ENCODE measurements at places on chromosomes 12 and 14. TPM values are rescaled to one million over a fixed set of nuclear protein-coding genes. Genes with fewer than 3 reads are reported as not detected.

DNA sequence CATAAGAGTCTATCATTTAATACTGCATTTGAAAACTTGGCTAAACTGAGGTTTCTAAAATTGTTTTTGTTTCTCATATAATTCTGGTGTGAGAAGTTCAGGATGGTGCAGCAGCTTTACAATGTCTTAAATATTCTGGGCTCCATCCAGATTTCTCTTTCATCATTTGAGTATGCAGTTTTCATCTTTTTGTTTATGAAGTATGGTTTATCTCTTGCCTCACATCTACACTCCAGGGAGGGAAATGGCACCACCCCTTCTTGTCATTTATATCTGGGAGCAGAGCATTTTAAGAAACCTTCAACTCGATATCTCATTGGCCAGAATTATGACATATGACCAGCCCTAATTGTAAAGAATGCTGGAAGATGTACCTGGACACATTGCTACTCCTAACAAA is 24.3 kb downstream of the GEMIN2 start:
- peaks cover 11% of the 10 kb centered on the region for H3K36me3 ChIP-seq
- H3K4me3 ChIP-seq, result no peak overlapping the region
- H3K27me3 ChIP-seq, result no peaks in the 10 kb centered on the region
- H3K27ac ChIP-seq, result no peak overlapping the region

DNA sequence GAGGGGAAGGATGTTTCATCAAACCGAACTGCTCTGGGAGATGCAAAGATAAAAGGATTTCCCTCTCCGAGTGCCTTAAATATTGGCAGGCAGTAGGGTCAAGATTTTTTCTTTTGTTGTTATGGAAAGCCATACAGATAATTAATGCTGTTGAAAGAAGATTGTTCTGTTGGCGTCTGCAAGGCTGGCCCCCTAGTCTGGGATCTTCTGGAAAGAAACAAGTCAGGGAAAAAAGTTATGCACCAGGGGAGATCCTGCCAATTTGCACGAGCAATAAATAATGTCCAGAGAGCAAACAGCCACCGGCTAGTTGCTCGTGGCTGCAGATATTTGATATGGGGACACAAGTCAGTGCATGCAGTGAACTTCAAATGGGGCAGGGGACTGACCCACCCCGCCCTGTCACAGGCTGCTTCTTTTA is 202.1 kb upstream of the MYL2 start:
- no peak overlapping the region for H3K4me3 ChIP-seq
- H3K27ac ChIP-seq, result no peak overlapping the region
- DNase-seq, result no peak
- H3K4me1 ChIP-seq, result no peaks in the 10 kb centered on the region

- no peak overlapping the region for H3K4me3 ChIP-seq
- H3K27me3 ChIP-seq, result no peaks in the 10 kb centered on the region
- no peaks in the 10 kb centered on the region for H3K4me1 ChIP-seq
- H3K36me3 ChIP-seq, result no peaks in the 10 kb centered on the region
- H3K27ac ChIP-seq, result no peak overlapping the region
Measured at GRCh38 chr12:2609020-2609419, 185.8 kb upstream of the FKBP4 start.

DNA sequence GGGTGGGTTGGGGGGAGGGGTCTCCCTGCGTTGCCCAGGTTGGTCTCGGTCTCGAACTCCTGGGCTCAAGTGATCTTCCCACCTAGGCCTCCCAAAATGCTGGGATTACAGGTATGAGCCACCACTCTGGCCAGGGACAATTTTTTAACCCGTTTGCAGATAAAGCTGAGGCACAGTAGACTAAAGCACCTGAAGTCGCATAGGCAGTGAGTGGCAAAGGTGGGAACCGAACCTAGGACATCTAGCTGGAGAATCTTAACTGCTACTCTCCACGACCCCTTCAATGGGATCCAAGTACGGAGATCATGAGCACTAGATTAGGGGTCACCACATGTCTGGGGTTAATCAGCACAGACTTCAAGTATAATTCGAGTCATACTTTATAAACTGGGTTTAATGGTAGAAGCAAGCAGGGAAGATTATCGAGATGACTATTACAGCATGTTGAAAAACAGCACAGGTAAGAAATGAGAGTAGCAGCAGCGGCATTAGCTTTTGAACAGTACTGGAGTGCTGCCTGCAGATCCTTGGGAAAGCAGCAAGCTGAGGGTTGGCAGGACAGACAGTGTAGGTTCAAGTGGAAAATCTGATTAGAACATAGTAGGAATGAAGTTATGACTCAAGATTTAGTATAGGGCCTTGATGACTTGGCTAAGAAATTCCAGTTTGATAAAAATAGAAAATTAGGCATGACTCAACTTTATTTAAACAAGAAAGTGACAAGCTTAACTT is 23.9 kb downstream of the NID2 start:
- H3K27me3 ChIP-seq, result no peaks in the 10 kb centered on the region
- H3K4me3 ChIP-seq, result no peak overlapping the region
- H3K4me1 ChIP-seq, result peaks cover 55% of the 10 kb centered on the region
- H3K36me3 ChIP-seq, result peaks cover 22% of the 10 kb centered on the region

DNA sequence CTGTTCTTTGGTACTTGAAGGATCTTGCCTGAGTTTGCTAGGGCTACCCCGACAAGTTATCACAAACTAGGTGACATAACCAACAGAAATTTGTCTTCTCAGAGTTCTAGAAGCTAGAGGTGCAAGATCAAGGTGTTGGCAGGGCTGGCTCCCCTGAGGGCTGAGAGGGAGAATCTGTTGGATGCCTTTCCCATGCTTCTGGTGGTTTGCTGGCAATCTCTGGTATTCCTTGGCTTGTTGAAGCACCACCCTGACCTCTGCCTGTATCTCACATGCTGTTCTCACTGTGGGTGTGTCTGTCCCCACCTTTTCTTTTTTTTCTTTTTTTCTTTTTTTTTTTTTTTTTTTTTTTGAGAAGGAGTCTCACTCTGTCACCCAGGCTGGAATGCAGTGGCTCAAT is 81.2 kb downstream of the VCPKMT start:
- no peaks in the 10 kb centered on the region for H3K36me3 ChIP-seq
- no peak overlapping the region for H3K27ac ChIP-seq
- H3K27me3 ChIP-seq, result no peaks in the 10 kb centered on the region
- DNase-seq, result no peak
- H3K4me1 ChIP-seq, result peaks cover 5% of the 10 kb centered on the region

DNA sequence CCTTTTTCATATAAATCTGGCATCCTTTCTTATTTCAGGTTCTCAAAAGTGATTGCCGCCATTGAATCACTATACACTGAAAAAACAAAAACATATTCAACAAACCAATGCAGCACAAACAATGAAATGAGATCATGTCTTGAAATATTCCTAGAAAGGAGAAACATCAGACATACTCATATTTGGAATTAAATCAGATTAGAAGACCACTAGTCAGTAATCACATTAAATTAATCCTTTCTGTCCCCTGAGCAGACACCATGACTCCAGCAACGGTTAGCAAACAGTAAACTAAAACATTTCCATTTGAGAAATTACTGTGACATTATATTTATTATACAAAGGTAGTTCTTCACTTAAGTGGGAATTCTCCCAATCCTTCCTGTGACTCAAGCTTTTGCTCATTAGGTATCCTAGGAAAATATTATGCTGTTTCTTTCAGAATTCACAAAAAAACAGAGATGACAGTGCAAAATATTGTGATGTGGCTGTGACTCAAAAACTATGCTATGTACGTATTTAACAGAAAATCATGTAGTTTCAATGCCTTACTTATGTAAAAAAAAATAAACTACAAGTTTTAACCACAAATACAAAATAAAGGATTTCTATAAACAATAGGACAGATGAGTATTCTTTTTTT is 29.7 kb downstream of the CPNE8 start:
- H3K4me3 ChIP-seq, result no peak overlapping the region
- no peaks in the 10 kb centered on the region for H3K4me1 ChIP-seq
- no peak for DNase-seq
- no peak overlapping the region for H3K27ac ChIP-seq

GRCh38 chr12:46133751-46134150 is 135.1 kb downstream of the SLC38A1 start:
- H3K4me3 ChIP-seq, result no peak overlapping the region
- H3K27me3 ChIP-seq, result no peaks in the 10 kb centered on the region
- no peaks in the 10 kb centered on the region for H3K4me1 ChIP-seq
- DNase-seq, result no peak
- H3K36me3 ChIP-seq, result no peaks in the 10 kb centered on the region

DNA sequence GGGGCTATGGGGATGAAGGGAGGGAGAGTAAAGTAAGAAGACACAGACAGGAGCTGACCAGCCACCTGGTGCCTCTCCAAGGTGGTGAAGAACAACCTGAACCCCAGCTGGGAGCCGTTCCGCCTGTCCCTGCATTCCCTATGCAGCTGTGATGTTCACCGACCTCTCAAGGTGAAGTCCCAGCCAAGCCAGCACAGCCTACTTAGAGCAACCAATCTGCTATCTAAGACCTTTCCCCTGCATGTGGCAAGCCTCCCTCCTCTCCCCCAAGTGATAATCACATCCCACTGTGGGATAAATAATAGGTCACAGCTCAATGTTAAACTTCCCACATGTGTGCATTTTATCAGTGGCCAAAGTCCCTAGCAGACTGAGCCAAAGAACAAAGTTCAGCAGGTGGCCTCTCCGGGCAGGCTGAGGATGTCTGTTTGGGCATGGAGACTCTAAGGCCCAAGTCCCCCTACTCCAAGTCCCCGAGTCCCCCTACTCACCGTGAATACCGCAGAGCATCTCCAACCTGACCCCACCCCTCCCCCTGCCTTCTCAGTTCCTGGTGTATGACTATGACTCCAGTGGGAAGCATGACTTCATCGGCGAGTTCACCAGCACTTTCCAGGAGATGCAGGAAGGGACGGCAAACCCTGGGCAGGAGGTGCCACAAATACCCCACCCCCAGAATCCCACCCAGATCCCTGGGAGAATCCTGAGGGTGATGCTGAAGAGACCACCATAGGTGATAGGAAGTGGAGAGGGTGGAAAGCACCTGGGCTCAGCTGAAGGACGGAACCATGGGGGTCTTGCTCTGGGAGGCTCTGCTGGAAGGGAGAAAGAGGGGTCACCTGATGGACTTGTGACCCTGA is 3.5 kb downstream of the CPNE6 start:
- no peaks in the 10 kb centered on the region for H3K27me3 ChIP-seq
- H3K4me1 ChIP-seq, result peaks cover 18% of the 10 kb centered on the region
- no peak overlapping the region for H3K4me3 ChIP-seq
- no peak overlapping the region for H3K27ac ChIP-seq
- DNase-seq, result no peak
- H3K36me3 ChIP-seq, result no peaks in the 10 kb centered on the region

DNA sequence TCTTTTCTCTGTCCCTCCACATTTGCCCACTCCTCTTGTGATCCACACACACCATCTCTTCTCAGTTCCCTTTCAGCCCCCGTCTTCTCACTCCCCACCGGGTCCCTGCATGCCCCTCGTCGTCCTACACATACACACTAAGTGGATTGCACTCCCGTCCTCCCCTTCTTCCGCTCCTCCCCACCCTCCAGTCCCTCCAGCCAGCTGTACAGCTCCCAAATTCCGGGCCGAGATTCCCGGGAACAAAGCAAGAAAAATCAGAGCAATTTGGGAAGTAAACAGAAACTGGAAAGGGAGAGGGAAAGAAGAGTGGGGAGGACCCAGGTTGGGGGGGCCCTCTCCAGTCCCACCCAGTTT is 282 bp upstream of the IGFBP6 start:
- DNase-seq, result no peak
- peaks cover 13% of the 10 kb centered on the region for H3K4me1 ChIP-seq
- H3K27me3 ChIP-seq, result no peaks in the 10 kb centered on the region
- H3K4me3 ChIP-seq, result no peak overlapping the region
- H3K36me3 ChIP-seq, result no peaks in the 10 kb centered on the region
- H3K27ac ChIP-seq, result peak overlapping the region; percentile 72

- no peak overlapping the region for H3K27ac ChIP-seq
- H3K27me3 ChIP-seq, result no peaks in the 10 kb centered on the region
- no peaks in the 10 kb centered on the region for H3K4me1 ChIP-seq
- no peaks in the 10 kb centered on the region for H3K36me3 ChIP-seq
Measured at GRCh38 chr12:80472236-80472635, 28.2 kb downstream of the PTPRQ start.

DNA sequence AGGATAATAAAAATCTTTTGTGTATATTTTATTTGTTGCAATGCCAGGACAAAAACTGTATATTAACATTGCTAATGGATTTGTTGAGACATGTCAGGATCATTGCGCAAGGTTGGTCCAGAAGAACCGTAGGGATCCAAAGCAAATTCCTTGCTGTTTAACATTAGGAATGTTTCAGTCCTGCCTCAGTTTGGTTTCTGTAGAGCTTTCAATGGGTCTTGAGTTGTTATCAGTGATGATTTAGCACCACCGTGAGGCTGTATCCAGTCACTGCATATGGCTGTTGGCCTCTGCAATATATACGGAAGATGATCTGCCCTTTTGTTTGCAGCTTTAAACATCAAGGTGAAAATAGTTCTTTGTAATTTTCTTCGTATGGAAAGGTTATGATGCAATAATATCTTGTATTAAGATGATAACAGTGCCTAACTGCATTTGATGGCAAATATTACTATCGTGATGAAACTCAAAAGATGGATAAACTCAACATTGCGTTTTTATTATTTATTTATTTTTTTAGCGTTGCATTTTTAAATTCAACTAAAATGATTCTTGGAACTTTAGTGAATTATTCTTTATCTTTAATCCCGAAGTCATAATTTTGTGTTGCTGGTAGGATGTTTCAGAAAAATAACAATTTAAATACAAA is 231.2 kb downstream of the AKAP6 start:
- no peak overlapping the region for H3K27ac ChIP-seq
- H3K4me3 ChIP-seq, result no peak overlapping the region

DNA sequence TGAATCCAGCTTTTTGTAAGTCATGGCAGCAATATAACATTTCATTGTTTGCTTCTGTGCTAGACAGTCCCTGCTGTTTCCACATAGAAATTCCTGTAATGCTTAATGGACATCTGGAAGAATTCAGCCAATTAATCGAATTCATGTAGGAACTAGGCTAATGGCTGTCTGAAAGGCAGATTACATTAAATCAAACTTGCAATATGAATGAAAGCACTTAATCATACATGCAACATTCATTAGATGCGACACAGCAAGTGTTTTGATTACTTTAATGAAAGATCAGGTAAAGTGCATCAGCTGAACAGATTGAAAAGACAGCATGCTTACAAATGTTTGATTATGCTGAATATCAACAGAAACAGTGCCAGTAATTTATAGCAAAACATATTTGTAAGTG is 24.1 kb upstream of the INSM2 start:
- no peaks in the 10 kb centered on the region for H3K27me3 ChIP-seq
- H3K36me3 ChIP-seq, result no peaks in the 10 kb centered on the region
- no peak overlapping the region for H3K27ac ChIP-seq
- no peaks in the 10 kb centered on the region for H3K4me1 ChIP-seq
- H3K4me3 ChIP-seq, result no peak overlapping the region
- DNase-seq, result no peak

GRCh38 chr12:55499231-55499630 is 7.1 kb downstream of the OR6C68 start:
- no peak overlapping the region for H3K4me3 ChIP-seq
- no peaks in the 10 kb centered on the region for H3K4me1 ChIP-seq
- H3K27ac ChIP-seq, result no peak overlapping the region

The NPFF gene
- not detected for total RNA-seq

The OR6C2 gene
- total RNA-seq, result not detected

The HOXC5 gene
- 0.27 TPM for total RNA-seq

The MSI1 gene
- total RNA-seq, result 1.6 TPM

The ISM2 gene
- total RNA-seq, result not detected

The C12orf56 gene
- not detected for total RNA-seq

Measured in thyroid gland (tissue), 4 donors.